Pulmonary artery endothelial cell (primary cell): ENCODE measurements at places on chromosomes 2 and 18.

DNA sequence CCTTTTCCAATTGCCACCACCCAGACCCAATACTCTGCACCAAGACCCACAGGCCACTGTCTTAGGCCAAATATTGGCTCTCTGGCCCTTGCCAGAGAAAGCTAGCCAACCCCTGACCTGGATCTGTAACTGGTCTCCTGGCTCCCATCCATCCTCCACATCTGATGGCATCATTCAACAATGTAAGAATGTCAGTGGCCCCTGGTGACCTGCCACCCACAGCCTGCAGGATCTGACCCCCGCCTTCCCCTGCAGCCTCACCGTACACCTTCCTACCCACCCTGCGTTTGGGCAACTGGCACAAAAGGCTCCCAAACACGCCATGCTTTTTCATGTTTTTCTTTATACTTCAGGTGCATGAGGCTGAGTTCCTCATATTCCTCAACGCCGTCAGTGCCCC, 60.0 kb upstream of the ASAP2 start:
- DNase-seq, result no peak

DNA sequence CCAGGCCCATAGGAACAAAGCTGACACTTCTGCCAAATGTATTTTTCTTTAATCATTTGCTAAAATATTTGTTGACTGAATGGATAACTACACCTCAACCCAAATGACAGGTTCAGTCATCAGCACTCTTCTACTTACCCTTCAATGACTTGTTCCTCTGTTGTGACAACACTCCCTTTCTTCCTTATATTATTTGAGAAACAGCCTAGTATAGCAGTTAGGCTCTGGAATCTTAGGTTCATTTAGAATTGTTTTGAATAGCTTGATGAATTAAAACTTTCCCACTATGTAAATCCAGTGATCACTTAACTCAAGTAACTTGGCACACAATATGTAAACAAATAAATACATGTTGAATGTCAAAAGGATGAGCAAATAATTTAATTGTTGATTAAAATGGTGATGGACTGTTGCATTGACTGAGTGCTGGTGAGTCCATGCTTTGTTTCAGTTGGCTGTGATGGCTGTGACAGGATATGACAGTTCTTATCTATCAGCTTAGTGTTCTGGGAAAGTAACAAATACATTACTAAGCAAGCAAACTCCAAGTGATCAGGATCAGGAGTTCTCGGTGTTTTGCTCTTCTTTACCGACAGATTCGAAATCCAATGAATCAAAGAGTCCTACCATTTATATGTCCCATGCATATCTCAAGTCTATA, 2.8 kb upstream of the MOGAT1 start:
- DNase-seq, result no peak

- DNase-seq, result no peak
Measured at GRCh38 chr2:212626371-212626918, 87.8 kb upstream of the ERBB4 start.

- no peak for DNase-seq
Measured at GRCh38 chr2:227617316-227618230, at the start of gene SCYGR4. SCYGR4 (plus strand) TSS chr2:227617498; CDS start chr2:227617498, 0 bp downstream.

DNA sequence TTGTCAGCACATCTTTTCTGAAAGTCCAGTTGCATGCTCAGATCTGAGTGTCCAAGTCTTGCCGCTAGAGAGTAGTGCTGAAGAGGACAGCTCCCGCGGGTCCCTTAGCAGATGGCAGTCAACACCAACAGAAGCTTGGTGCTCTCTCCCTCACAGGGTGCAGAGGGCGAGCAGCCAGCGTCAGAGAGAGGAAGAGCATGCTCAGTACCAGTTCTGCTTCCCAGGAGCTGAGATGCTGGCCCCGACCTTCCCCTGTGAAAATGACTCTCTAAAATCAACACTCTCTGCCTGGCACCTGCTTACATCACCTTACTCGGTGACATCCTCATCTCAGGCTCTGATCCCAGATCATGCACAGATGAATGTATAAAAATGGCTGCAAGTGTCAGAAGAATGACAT, 86.0 kb upstream of the TWIST2 start:
- no peak for DNase-seq

- DNase-seq, result no peak
Measured at GRCh38 chr2:32947484-32948143, 861 bp downstream of the LTBP1 start.

DNA sequence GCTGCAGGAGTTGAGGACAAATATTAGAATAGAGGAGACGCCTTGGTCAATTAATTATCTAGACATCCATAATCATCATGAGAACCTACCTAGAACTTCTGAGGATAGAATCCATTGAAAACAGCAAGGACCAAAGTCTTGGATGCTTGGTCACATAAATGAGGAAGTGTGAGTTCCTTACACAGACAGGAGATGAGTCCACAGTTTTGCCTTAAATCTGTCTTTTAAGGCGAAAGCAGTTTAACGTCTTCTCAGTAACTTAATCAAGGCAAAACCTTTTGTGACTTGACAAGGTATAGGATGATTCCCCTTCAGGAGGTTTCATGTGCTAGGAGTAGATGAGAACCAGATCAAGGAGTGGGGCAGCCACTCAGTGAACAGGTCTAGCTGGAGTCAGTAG, 1783.2 kb upstream of the CELF4 start:
- DNase-seq, result no peak

DNA sequence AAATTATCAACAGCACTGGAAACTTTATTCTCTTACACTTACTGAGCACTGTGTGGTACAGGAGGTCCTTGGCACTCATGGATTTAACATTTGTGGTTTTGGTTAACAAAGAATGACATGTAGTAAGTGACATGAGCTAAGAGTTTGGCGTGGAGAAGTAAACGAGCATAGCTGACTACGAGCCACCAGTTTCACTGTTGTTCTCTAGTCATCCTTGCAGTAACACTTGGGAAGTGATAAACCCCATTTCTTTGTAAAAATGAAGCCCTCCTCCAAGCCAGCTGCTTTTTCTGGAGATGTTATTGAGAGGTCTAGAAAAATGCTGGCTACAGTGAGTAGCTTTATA, 32.7 kb downstream of the QPCT start:
- DNase-seq, result no peak

DNA sequence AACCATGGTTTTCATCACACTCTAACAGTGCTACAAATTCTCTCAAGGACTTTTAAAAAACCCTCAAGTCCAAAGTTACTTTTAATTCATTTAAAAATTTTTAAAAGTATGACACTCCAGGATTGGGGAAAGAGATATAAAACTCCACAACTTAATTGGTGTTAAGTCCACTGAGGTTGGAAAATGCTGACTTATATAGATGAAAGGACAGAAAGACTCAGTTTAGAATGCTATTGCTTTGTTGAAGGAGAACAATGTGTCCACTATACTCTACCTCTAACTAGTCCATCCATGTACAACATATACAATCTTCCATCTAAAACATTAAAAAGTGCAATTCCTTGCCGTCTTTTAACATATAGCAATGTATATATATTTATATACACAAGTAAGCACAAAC, 41.2 kb downstream of the CABYR start:
- DNase-seq, result no peak

- DNase-seq, result no peak
Measured at GRCh38 chr18:3726238-3726951, 276.4 kb downstream of the TGIF1 start.

DNA sequence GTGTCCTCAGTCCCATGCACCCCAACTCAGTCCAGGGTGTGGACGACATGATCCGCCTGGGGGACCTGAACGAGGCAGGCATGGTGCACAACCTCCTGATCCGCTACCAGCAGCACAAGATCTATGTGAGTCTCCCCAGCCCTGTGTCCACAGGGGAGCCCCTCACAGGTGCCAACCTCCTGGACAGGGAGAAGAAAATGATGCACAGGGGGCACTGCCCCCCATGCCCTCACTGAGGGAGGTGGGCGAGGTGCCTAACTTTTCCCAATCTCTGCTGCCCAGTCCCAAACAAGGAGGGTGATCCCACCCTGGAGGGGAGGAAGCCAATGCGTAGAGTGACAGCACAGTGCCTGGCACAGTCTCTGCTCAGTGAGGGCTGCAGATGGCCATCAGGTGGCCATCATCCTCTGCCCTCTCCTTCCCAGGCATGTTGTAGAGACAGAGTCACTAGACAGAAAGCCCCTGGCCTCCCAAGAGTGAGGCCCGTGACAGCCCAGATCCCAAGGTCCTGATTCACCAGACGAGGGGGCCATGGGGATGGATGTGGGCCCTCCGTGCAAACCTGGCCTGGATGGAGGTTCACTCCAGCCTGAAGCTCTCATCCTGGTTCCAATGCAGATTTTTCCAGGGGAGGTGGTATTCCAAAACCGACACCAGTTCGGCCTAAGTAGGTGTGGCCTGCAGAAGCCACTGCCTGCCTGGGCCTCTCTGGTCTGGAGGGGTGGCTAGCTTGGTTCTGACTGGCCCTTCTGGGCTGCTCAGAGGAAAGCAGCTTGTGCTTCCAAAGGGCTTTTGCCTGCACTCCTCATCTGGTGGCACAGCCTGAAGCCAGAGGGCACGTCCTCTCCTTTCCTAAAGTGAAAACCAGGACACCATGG, 30.0 kb downstream of the MYO7B start:
- DNase-seq, result no peak

DNA sequence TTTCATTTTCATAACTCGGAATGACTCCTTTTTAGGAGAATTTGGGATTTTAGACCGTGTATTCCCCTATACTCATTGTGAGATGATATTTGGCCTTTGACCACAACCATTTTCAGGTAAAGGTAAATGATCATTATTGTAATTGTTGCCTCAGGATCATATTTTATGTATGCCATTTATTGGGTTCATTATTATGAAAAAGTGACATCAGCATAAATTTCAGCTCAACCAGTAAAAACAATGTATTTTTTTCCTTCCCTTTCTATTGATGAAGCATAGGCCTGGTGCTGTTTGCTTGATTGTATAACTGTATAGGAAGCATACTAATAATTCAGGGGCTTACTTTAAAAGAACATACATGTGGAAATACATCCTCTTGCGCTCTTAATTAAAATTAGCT, 832.9 kb upstream of the FANCL start:
- no peak for DNase-seq

GRCh38 chr2:171522788-171523087, 464 bp downstream of the CYBRD1 start:
- DNase-seq, result no peak
